ENCODE measurements at places on chromosomes 4 and X. TPM values are rescaled to one million over a fixed set of nuclear protein-coding genes. Genes with fewer than 3 reads are reported as not detected.

- H3K4me3 ChIP-seq, result no peak overlapping the region
- H3K27me3 ChIP-seq, result no peaks in the 10 kb centered on the region
- DNase-seq, result no peak
Observed at GRCh38 chrX:10932842-10933440, 178.2 kb upstream of the HCCS start.

DNA sequence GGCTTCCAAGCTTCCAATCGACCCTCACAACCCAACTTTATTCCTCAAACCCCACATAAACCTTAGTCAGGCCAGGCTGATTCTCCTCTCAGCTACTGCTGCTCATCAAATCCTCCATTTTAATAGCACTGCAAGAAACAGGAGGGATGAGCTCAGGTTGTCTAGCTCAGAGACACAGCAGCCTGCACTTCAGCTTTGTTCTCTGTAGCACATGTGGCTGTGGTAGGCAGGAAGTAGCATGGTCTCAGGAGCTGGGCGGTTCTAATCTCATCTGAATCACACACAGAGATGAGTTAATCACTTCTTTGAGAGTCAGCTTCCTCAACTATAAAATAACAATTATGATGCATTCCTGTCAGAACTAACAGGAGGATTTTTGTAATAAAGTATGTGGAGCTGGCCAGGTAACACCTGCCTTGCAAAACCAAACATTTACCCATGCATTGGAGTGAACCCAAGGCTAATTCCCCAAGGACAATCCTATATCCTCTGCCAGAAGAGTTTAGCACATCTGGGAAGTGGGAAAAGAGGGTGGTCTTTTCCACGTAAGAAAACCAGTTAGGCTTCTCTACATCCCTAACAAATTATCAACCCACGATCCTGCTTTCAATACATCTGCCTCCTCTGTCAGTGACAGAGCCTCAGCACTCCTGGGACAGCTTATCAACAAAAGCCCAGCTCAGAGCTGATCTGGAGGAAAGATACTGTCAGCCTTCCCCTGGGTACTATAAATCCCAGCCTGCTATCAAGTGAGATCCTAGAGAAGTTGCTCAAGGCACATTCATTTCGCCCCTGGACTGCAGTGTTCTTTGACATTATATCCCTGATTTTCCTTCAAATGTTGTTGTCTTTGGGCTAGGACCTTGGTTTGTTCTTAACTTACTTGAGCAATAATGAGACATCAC, 32.8 kb downstream of the ELOVL6 start:
- H3K27me3 ChIP-seq, result no peaks in the 10 kb centered on the region
- H3K4me3 ChIP-seq, result no peak overlapping the region
- peaks cover 10% of the 10 kb centered on the region for H3K4me1 ChIP-seq
- peak; percentile 12 for DNase-seq

DNA sequence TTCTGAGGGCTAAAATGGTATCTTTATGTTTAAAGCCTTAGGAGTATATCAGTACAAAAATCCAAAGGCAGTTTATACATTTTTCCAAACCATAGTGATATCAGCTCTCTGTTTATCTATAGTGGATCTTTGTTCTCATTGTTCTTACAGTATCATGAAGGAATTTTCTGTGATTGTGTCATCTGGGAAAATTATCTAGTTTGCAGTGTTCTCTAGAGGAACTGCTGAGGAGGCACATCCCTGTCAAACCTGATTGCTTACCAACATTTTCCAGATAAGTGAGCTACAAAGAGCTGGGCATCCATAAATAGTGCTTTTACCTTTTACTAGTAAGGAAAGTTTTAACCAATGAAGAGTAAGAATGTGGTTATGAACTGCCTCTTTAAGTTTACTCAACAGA, 44.9 kb upstream of the SLC25A31 start:
- no peak overlapping the region for H3K27ac ChIP-seq
- DNase-seq, result no peak
- no peak overlapping the region for H3K4me3 ChIP-seq
- H3K36me3 ChIP-seq, result peaks cover 2% of the 10 kb centered on the region
- no peaks in the 10 kb centered on the region for H3K27me3 ChIP-seq

GRCh38 chrX:107273795-107274194, 67.4 kb downstream of the DNAAF6 start:
- H3K36me3 ChIP-seq, result no peaks in the 10 kb centered on the region
- no peak overlapping the region for H3K27ac ChIP-seq
- no peak for DNase-seq
- H3K4me3 ChIP-seq, result no peak overlapping the region
- no peaks in the 10 kb centered on the region for H3K27me3 ChIP-seq

DNA sequence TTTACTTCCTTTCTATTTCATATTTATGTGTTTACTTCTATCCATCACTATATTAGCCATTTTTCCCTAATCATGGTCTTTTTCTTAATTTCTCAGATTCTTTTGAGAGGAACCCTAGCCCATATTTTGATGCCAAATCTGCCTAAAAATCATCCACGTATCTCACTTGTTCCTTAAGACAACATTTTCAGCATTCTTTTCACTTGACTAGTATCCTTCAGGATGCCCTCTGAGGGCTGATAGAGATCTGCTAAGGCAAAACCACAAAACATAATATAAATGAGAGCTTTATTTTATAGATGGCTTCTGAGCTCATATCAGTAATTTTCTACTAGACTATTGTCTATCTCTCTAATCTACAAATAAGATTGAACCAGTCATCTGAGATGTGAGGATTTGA, 341.9 kb downstream of the GPM6A start:
- no peak overlapping the region for H3K4me3 ChIP-seq
- no peaks in the 10 kb centered on the region for H3K27me3 ChIP-seq
- no peak overlapping the region for H3K27ac ChIP-seq

The DMP1 gene
- not detected for total RNA-seq

DNA sequence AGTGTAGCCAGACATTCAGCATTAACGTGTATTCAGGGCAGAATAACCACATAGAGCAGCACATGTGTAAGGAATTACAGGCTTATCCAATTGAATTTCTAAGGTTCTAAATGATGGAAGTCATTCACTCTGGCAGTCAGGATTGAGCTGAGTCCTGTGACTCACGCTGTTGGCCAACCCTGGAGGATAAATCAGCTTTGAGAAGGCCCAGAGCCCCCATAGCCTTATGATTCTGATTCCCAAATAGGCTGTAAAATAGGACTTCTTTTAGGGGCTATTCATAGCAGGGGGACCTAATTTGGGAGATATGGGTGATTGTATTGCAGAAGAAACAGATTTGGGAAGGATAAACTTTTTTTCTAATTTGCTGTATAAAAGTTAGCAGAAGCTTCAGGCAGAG, 8.1 kb upstream of the HPF1 start:
- no peak for DNase-seq
- H3K4me3 ChIP-seq, result no peak overlapping the region
- no peaks in the 10 kb centered on the region for H3K27me3 ChIP-seq
- H3K36me3 ChIP-seq, result no peaks in the 10 kb centered on the region
- H3K4me1 ChIP-seq, result no peaks in the 10 kb centered on the region

The ABHD18 gene
- total RNA-seq, result 10.1 TPM

GRCh38 chr4:156571146-156571545, 400.5 kb downstream of the PDGFC start:
- H3K36me3 ChIP-seq, result no peaks in the 10 kb centered on the region
- no peak for DNase-seq
- H3K4me3 ChIP-seq, result no peak overlapping the region

The REPS2 gene
- total RNA-seq, result 15.8 TPM

The ZCCHC18 gene
- total RNA-seq, result 2.6 TPM

GRCh38 chr4:52995360-52996030, 133.4 kb downstream of the RASL11B start:
- H3K27ac ChIP-seq, result peak overlapping the region; percentile 87
- peaks cover 2% of the 10 kb centered on the region for H3K27me3 ChIP-seq
- H3K4me1 ChIP-seq, result peaks cover 69% of the 10 kb centered on the region
- DNase-seq, result no peak
- no peaks in the 10 kb centered on the region for H3K36me3 ChIP-seq

GRCh38 chr4:69104719-69105275, 8.5 kb downstream of the UGT2B7 start:
- no peaks in the 10 kb centered on the region for H3K36me3 ChIP-seq
- no peaks in the 10 kb centered on the region for H3K4me1 ChIP-seq
- DNase-seq, result no peak

- no peaks in the 10 kb centered on the region for H3K27me3 ChIP-seq
- peak; percentile 23 for DNase-seq
- peaks cover 15% of the 10 kb centered on the region for H3K4me1 ChIP-seq
- no peaks in the 10 kb centered on the region for H3K36me3 ChIP-seq
Observed at GRCh38 chr4:79049840-79050540, 110.8 kb upstream of the PAQR3 start.

The CXXC4 gene
- total RNA-seq, result 3.9 TPM

DNA sequence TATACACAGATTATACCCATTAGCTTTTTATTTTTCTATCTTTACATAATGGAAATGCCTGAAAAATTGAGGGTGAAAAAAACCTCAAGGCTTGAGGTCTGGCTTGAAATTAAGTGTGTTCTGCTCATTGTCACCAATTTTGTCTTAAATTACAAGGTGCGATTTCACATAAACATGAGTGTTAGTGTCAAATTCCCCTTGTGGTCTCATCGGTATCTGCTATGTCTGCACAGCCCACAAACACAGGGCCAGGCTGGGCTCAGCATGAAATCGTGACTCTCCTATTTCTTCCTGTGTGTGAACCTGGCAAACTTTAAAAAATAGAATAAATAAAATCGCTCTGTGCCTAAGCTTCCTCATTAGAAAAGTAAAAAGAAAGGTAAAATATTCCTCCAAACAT, 109.1 kb downstream of the CRLF2 start:
- H3K4me1 ChIP-seq, result no peaks in the 10 kb centered on the region
- no peaks in the 10 kb centered on the region for H3K27me3 ChIP-seq
- H3K27ac ChIP-seq, result no peak overlapping the region
- H3K4me3 ChIP-seq, result no peak overlapping the region
- H3K36me3 ChIP-seq, result no peaks in the 10 kb centered on the region
- no peak for DNase-seq

DNA sequence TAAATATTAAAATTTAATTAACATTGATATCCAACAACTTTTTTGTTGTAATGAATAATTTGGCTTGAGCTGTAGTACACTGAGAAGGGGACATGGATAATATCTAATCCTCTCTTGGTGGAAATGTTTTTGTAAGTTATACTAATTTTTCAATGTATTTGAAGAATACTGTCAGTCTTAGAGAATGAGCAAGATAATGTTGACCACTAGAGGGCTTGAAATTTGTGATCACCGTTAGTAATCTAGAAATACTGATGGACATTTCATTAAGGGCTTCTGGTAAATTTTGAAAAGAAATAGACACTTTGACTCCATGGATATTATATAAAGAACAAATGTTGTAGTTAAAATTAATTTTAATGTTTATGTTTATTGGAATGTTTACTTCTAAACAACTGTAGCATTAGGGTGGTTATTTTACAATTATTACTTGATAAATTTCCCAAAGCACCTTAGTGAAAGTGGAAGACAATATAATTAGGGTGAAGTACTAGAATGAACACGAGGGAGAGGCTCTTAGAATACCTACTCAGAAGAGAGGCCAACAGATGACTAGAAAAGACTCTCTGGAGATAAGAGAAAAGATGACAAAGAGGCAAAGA, 20.0 kb upstream of the CAMK2D start:
- no peak overlapping the region for H3K4me3 ChIP-seq
- DNase-seq, result no peak
- H3K27ac ChIP-seq, result no peak overlapping the region
- no peaks in the 10 kb centered on the region for H3K27me3 ChIP-seq
- no peaks in the 10 kb centered on the region for H3K36me3 ChIP-seq

GRCh38 chr4:20554134-20554533, 146.1 kb upstream of the PACRGL start:
- no peaks in the 10 kb centered on the region for H3K27me3 ChIP-seq
- no peaks in the 10 kb centered on the region for H3K36me3 ChIP-seq
- no peak for DNase-seq
- H3K4me1 ChIP-seq, result no peaks in the 10 kb centered on the region
- H3K27ac ChIP-seq, result no peak overlapping the region
